NCI-H2081 (cell line): ENCODE measurements at places on chromosomes 6 and 20.

- DNase-seq, result no peak
Measured at GRCh38 chr20:57936636-57937385, 227.0 kb upstream of the PMEPA1 start.

- DNase-seq, result no peak
Measured at GRCh38 chr6:136719280-136720044, 72.8 kb downstream of the MAP3K5 start.

- DNase-seq, result no peak
Measured at GRCh38 chr6:131858765-131859415, 51.1 kb downstream of the ENPP1 start.

DNA sequence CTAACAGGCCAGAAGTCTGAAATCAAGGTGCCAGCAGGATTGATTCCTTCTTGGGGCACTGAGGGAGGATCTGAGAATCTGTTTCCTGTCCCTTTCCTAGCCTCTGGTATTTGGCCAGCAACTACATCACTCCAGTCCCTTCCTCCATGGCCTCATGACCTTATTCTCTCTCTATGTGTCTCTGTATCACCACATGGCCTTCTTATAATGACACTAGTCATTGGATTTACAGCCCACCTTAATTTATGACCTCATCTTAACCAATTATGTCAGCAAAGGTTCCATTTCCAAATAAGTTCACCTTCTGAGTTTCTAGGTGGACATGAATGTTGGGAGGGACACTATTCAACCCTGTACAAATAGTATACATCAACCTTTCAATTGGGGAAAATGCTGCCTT, 29.3 kb downstream of the SCML4 start:
- DNase-seq, result no peak

- no peak for DNase-seq
Measured at GRCh38 chr6:84738996-84739865, 25.2 kb downstream of the TBX18 start.

- no peak for DNase-seq
Measured at GRCh38 chr6:146833157-146833556, 234.4 kb downstream of the ADGB start.

DNA sequence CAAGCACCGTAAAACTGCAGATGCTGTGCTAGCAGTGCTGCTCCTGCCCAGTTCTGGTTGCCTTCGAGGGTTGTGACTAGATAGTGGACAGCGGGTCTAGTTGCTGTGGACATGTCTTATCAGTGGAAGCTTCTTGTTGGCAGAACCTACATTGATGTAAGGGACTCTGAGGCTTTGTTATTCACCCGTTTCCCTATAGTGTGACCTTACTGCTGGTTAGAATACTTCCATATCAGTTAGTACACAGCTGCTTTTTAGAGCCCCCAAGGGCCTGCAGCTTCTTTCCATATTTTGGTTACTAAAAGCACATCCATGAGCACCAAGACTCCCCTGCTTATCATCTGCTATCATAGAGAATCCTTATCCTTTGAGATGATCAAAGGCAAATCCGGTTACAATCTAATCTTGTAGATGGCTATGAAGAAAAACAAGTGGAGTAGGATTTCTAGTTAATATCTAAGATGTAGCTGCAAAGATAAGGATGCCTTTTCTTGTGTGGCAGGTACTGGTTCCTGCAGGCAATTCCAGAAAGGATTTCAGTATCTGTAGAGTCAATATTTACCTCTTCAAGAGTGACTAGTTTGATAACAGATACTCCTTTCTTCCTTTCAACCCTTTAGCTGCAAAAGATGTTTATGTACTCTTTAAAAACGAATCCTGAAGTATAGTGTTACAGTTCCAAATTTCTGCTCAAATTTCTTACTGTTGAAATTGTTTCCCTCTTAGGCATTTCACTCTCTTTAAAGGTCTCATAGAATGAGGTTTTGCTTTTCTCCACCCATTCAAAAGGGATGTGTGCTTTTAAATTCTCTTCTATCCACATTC, 163.6 kb downstream of the JARID2 start:
- no peak for DNase-seq

DNA sequence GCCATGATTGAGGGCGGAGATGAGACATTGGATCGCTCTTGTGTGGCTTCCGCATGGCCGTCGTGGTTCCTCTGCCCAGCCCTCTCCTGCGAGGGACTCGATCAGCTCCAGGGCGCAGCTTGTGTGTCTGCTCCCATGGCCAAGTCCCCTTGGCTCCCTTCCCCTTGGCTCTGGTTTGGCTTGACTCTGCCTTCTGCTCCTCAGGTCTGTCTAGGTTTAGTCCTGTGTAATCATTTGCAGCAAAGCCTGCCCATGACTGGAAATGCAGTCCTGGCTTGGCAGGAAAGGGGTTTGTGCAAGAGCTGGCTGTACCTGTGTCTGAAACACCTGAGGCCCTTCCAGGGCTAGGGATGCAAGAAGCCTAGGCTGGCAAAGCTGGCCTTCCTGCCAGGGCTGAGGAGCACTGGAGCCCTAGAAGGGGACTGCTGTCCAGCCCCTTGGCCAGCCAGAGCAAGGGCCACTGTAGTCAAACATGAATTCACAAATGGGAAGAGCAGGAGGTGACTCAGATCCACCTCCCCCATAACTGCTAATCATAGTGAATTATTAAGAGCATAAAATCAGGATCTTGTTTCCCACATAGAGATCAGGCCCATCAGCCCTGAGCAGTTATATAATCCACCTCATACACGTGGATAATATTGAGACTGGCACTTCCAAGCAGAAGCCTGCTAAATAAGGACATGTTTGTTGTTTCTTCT, 196.8 kb downstream of the FARS2 start:
- peak; percentile 88 for DNase-seq
